ENCODE measurements at places on chromosomes 13 and 19. TPM values are rescaled to one million over a fixed set of nuclear protein-coding genes. Genes with fewer than 3 reads are reported as not detected.
A peak's percentile ranks its signal among the peaks of the same experiment; 100 is the strongest.

DOCK6 gene
- 88.8 TPM for total RNA-seq

DNA sequence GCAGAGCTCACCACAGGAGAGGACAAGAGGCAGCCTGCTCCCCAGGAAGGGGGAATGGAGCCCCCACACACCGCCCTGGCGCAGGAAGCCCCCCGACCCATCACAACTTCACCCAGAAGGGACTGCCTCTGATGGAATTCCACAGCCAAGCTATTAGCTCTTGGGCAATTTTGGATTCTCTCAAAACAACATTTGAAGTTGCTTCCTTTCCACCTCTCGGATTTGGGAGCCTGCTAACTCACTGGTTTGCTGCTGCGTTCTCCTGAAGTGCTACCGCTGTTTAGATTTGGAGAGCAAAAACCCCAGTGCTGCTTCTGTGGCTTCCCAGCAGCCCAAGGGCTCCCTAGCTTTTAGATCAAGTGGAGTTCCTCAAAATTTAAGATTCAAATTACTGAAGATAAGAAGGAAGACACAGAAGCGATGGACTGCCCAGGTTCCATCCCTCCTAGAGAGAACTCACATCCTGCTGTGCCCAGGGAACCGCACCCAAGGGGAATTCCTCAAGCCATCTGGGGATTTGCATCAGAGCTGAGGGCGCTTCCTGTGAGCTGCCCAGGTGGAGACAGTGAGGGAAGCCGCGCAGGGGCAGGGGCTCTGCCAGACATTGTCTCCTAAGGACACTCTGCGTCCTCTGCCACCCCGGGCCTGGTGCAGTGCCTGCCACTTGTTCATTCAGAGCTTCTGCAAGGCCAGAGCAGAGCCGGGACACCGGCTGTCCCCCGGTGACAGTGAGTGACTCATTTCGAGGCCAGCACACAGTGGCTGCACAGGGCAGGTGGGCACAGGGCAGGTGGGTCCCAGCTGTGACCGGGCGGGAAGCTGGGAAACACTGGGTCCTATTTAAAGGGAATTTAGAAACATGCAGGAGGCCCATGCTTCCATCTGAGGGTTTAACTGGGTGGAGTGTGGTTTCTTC, 45.5 kb downstream of the COL4A1 start:
- no peak for DNase-seq
- peaks cover 43% of the 10 kb centered on the region for H3K4me1 ChIP-seq
- H3K27ac ChIP-seq, result peak overlapping the region; percentile 37
- H3K27me3 ChIP-seq, result no peaks in the 10 kb centered on the region
- H3K4me3 ChIP-seq, result no peak overlapping the region

CCL25 gene
- total RNA-seq, result 0.53 TPM

- no peaks in the 10 kb centered on the region for H3K27me3 ChIP-seq
- no peak overlapping the region for H3K27ac ChIP-seq
- H3K4me3 ChIP-seq, result no peak overlapping the region
- DNase-seq, result no peak
- H3K36me3 ChIP-seq, result no peaks in the 10 kb centered on the region
Measured at GRCh38 chr13:42626176-42626860, 52.4 kb downstream of the TNFSF11 start.

- H3K27ac ChIP-seq, result peak overlapping the region; percentile 92
- peak overlapping the region; percentile 72 for H3K4me3 ChIP-seq
- DNase-seq, result no peak
- peaks cover 53% of the 10 kb centered on the region for H3K4me1 ChIP-seq
Measured at GRCh38 chr13:73075954-73076353, 17.1 kb downstream of the KLF5 start.

ZNF358 gene
- 47.5 TPM for total RNA-seq

DNA sequence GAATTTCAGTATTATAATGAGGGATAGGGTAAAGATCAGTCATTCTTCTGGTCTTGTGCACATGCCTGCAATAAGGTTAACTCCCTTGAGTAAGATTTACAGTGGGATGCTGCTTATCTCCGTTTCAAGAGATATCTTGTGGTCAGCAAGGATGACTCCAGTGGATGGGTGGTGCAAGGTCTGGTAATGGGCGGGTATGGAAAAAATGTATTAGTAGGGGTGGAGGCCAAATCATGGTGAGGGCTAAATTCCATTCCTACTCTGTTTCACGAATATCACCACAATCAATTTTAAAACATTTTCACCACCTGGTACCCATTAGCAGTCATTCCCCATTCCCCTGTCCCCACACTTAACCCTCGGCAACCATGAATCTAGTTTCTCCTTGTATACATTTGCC, 40.6 kb downstream of the CCDC122 start:
- peaks cover 9% of the 10 kb centered on the region for H3K36me3 ChIP-seq
- H3K4me1 ChIP-seq, result no peaks in the 10 kb centered on the region
- no peaks in the 10 kb centered on the region for H3K27me3 ChIP-seq
- H3K27ac ChIP-seq, result no peak overlapping the region
- DNase-seq, result no peak
- H3K4me3 ChIP-seq, result no peak overlapping the region

DNA sequence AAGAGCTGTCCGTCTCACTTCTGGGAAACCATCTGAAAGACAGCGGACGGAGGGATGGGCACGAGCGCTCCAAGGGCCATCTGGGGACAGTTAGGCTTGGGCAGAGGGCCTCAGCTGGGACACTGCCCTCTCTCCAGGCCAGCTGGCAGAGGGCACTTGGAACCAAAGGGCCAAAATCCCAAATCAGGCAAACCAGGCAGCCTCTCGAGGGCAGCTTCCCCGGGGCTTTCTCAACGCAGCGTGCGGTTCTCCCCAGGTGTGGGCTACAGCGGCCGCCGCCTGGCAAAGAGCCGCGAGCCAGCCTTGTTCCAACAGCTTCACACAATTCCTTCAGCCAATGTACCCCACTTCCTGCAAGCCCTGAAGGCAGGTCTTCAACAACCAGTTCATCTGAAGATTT, 5.0 kb downstream of the MLLT1 start:
- no peak for DNase-seq
- H3K4me3 ChIP-seq, result no peak overlapping the region
- H3K27me3 ChIP-seq, result no peaks in the 10 kb centered on the region

KLK14 gene
- 1.1 TPM for total RNA-seq
